Stimulated activated CD8-positive, alpha-beta memory T cell treated with anti-CD3 and anti-CD28 coated beads, Interleukin-4, amount 100 ng/mL, for 4 hours (primary cell): ENCODE measurements at places on chromosomes 4 and X.

GRCh38 chr4:24477919-24478318 lies 106.4 kb downstream of the DHX15 start:
- DNase-seq, result no peak

DNA sequence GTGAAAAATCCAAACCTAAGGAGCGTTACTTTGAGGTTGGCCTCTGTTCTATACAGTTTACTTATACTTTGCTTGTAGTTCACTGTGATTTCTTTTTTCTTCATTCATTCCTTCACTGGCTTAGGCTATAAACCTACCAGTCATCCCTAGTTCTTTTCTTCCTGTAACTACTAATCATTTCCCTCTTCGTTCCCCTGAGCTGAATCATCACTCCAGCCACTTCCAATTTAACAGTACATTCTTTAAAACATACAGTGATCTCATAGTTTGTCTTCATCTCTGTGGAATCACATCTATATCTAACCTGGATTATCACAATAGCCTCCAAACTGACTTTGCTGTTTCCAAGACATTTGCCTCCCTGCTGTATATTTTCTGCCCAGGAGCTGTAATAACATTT lies 25.2 kb upstream of the NPFFR2 start:
- no peak for DNase-seq

- no peak for DNase-seq
These were observed 31.5 kb upstream of the PTTG2 start for GRCh38 chr4:37928426-37929416.

GRCh38 chrX:134929808-134930207 lies 61.0 kb upstream of the SMIM10 start:
- DNase-seq, result no peak

DNA sequence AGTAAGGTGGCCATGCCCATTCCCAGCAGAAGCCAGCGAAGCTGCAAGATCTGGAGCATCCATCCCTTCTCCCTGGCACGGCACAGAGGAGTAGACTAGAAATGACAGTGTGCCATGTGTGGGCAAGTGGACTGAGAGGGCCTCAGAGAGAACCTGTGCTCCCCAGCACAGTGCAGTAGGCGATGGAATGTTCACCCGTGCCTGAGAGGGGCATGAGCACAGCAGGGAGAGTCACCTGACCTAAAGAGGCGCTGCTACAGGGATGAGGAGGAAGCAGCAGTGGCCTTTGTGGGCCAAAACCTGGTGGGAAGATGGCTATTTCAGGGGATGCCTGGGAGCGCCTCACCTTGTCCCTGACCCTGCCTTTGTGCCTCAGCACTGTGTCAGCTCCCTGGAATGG lies 8.0 kb upstream of the CDKN2AIP start:
- DNase-seq, result no peak

- no peak for DNase-seq
These were observed 8.8 kb downstream of the FNIP2 start for GRCh38 chr4:158777423-158778155.

- DNase-seq, result no peak
These were observed 231.9 kb downstream of the STPG2 start for GRCh38 chr4:97911236-97911906.

DNA sequence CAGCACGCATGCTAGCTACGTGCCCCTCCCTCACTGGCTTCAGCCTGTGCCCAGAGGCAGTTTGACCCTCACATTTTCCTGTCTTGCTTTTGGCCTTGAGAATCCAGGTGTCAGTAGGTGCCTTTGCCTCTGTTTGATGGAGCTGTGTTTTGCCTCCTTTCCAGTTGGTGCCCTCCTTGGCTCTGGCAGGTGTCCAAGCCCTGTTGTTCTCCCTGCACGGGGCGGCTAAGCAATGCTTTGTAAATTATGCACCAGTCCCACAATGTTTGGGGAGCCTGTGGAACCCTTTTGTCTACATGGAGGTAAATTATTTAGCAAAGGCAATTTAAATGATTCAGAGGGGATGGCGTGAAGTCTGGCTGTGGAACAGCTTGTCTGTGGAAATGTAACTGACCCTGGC lies 202.9 kb upstream of the BOD1L1 start:
- no peak for DNase-seq

DNA sequence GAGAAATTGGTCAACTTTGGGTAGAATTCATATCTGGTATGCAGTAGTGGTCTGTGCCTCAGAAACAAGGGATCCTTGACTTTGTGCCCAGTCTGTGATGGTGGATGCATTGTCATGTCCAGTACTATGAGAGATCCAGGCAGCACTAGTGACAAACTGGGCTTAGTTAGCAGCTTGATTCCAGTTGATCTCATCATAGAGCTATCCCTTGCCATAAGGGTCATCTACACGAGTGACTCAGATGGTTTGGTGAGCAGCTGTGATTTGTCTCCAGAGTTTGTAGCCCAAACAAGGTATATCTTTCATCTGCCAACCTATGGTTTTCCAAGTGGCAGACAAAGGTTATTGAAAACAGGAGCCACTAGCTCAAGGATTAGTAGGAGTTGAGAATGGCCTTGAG lies 298.8 kb downstream of the GBA3 start:
- no peak for DNase-seq

- DNase-seq, result no peak
These were observed 212.7 kb downstream of the SH3BGRL start for GRCh38 chrX:81414630-81415029.
